Pulmonary artery endothelial cell (primary cell): ENCODE measurements at places on chromosomes 2 and 18. TPM values are rescaled to one million over a fixed set of nuclear protein-coding genes. Genes with fewer than 3 reads are reported as not detected.

DNA sequence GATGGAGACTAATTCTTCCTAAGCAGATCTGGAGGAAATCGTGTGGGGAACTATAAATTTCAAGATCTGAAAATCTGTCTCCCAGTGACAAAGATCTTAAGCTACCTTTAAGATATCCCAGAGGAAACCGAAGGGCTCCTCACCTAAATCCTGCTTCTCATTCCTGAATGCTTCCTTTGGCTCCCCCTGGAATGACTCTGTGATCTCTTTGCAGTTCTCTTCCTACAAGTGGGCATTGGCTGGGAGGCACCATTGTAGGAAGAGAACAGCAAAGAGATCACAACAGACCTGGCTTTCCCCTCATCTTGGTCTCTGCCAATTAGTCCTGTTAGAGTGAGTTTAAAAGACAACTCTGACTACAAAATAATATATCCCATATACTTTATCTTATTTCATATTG, 70.0 kb upstream of the KCNH7 start:
- no peak for DNase-seq

The RNF144A gene
- total RNA-seq = 2.5 and 5.3 TPM in 2 replicates

GRCh38 chr2:55743583-55743982, 49.9 kb upstream of the PNPT1 start:
- no peak for DNase-seq

DNA sequence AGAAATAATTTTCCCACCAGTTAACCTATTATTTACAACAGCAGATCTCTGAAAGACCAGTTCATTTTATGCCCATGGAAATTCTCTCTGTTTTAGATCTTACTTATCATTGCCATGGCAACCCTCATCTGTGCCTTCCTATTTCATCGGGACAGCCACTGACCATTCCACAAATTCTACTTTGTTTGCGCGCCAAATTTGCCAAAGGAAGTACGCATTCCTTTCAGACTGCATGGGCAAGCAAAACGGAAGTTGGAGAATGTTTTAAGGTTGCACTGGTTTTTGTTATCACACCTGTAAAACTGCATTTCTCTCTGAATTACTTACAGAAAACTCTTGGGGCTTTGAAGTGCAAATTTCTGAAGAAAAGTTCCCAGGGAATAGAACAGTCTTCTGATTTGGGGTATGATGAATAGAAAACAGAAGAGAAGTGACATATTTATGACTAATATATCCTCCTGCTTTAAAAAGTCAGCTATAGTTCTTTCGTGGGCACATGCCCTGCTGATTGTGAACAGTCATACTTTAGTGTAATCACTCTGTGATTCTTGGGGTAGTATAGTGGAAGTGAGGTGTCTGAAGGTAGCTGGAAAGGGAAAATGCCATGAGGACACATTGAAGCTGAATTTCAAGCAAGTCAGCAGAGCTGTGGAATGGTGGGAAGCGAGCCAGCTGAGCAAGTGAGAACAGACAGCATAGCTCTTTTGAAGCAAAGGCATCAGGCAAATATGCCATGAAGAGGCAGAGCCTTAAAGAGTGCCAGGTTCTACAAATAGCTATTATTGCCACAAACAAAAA, 20.9 kb downstream of the NETO1 start:
- no peak for DNase-seq

DNA sequence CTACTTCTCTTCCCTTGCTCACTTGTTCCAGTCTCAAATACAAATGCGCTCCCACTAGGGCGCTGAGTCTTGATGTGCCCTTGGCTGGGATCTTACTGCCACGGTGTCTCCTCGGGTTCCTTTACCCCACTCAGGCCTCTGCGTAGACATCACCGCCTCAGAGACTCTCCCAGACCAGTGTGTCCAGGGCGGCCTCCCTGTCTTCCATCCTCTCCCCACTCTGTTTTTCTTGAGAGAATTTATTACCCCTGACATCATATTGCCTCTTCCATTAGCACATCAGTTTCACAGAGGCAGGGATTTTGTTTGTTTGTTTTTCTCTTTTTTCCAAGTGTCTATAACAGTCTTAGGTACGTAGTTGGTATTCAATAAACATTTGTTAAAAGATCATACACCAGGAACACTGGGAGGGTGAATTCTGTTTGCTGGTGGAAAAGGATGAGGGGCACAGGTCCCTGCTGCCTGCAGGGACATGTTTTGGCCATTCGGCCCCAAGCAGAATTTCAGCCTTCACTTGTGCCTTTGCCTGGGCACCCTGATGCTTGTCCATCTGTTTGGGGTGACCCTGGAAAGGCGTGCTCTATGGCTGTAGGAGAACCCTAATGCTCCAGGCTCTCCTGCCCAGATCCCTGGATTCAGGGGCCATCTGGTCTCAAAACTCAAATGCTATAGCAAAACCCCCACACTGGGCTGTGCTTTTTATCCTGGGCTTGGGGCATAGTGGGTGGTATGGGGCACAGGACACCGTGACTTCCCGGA, 55.0 kb downstream of the RPL37A start:
- no peak for DNase-seq

The CREG2 gene
- total RNA-seq = 0.81 and 1.6 TPM in 2 replicates

DNA sequence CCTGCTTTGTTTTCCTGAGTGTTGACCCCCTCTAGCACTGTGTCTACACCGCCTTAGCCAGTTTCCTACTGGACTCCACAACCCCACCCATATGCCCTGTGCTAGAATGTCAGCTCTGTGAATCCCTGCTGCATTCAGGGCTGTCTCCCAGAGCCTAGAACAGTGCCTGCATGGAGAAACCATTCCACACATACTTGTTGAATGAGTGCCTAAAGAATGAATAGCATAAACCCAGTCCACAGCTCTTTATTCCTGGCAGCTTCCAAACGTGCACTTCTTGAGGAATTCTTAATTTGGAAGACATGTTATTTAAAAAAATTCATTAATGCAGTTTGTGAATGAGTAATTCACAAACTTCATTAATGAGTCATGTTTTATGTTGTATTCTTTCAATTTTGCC, 6.5 kb upstream of the NAPG start:
- DNase-seq = no peak

DNA sequence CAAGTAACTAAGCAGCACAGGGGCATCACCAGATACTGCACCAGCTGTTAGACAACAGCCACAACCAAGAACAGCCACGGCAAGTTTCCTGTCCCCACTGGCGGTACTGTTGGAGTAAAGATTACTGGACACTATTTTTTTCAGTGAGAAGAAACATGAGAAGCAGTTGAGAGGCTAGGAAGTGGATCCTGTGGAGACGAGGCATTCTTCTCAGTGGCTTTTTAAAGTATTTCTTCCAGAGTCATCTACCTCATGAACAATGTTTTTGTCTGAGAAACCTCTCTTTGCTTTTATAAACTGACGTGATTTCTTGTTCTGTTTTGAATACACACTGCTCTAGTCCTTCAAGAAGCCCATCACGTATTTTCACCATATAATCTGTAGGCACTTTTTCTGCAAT, 18.8 kb downstream of the TM4SF20 start:
- DNase-seq = no peak
